GM12864 (cell line): ENCODE measurements at places on chromosomes 5 and 9.

GRCh38 chr9:19271081-19271480 is 40.6 kb downstream of the DENND4C start:
- no peak for DNase-seq

- no peak for DNase-seq
These were observed 75.6 kb upstream of the ZSWIM6 start for GRCh38 chr5:61256474-61256873.

DNA sequence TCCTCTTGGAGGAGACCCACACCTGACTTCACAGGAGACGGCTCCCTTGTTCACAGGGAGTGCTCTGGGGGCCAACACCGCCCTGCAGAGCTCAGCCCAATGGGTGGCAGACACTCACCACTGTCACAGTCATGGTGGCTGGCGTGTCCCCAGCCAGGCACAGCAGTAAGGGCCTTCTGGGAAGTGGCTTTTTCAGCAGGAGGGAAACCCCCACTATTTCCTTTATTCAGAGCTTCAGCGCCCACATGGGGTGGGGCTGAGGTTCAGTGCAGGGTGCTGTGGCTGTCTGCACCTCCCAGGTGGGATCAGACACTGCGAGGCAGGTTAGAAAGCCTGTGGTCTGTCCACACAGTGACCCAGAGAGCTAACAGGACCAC is 3.6 kb upstream of the SNAPC4 start:
- no peak for DNase-seq

GRCh38 chr5:31937703-31938102 is 236.4 kb downstream of the GOLPH3 start:
- DNase-seq, result no peak

- no peak for DNase-seq
These were observed 14.2 kb downstream of the LPCAT1 start for GRCh38 chr5:1509346-1510085.

GRCh38 chr5:173281910-173282309 is 46.3 kb downstream of the STC2 start:
- DNase-seq, result no peak

- DNase-seq, result no peak
These were observed 126.0 kb upstream of the MAN2A1 start for GRCh38 chr5:109563739-109564138.

- no peak for DNase-seq
These were observed 1.8 kb upstream of the CCDC180 start for GRCh38 chr9:97305501-97306298.

DNA sequence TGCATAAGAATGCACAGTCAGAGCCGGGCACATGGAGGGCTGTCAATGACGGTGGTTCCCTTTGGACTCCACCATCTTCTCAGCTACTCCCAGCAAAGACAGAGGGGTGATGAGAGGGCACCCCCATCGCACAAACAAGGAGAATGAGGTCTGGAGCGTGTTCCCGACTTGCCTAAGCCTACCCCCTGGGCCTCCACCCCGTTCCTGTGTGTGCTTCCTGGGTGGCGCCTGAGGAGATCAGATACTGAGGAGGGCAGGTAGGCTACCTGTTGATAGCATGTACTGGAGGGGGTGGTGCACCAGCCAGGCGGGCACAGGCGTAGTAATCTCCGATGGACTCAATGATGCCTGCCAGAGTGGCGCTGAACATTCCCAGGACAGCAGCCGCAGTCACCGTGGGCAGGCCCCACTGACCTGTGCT is 4.1 kb downstream of the SLC23A1 start:
- no peak for DNase-seq
